ENCODE measurements at places on chromosomes 12 and 14.

DNA sequence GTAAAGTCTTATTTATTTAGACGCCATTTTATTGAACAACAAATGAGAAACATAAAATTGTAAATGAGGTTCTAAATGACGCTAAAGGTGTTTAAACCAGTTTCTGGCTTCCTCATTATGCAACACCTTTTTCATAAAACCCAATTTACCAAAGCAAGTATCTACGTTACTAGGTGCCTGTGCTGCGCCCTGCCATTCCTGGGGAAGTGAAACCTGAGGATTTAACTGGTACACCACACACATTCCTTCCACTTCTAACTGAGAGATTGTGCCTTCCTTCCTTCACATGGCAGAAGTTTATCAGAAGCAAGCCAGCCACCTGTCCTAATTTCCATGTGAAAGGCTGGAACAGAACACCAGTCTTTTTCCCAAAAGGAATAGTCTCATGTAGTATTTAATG is 40.3 kb upstream of the GCH1 start:
- DNase-seq: no peak

GRCh38 chr14:60313093-60313492 is 64.1 kb downstream of the PPM1A start:
- DNase-seq: no peak

GRCh38 chr12:80655751-80656150 is 51.7 kb upstream of the MYF6 start:
- no peak for DNase-seq

GRCh38 chr14:63573581-63573980 is 30.4 kb upstream of the PPP2R5E start:
- DNase-seq: no peak

DNA sequence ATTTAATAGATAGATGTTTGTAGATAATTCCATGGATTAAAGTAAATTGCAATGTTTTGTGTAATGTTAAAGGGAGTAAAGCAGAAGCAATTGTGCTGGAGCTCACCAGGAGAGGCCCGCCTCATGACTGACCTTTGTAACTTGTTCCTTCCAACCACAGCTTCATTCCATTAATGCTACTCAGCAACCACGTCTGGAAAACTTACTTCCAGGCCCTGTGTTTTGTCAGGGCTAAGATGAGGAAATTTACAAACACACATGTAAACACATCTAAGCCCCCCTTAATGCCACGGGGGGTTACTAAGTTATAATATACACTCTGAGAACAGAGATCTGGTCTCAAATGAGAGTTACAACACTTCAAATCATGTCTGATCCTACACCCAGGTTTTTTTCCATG is 12.4 kb downstream of the LUM start:
- DNase-seq: no peak
